ENCODE measurements at places on chromosomes 2 and 18.

DNA sequence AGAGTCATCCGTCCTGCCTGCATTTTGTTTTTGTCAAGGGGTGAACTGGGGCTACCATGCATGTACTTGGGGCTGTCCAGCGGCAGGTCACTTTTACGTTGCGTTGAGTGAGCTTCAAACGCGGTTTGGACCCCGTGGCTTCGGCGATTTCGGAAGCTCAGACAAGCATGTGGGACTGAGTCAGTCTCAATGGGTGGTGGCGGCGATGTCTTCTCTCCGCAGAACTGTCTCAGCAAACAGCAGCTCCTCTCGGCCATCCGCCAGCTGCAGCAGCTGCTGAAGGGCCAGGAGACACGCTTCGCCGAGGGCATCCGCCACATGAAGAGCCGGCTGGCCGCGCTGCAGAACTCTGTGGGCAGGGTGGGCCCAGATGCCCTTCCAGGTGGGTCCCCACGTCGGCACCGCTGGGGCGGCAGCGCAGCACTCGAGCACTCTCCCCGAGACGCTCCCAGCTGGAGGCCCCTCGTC lies 21.3 kb downstream of the FBLN7 start:
- no peak for DNase-seq

DNA sequence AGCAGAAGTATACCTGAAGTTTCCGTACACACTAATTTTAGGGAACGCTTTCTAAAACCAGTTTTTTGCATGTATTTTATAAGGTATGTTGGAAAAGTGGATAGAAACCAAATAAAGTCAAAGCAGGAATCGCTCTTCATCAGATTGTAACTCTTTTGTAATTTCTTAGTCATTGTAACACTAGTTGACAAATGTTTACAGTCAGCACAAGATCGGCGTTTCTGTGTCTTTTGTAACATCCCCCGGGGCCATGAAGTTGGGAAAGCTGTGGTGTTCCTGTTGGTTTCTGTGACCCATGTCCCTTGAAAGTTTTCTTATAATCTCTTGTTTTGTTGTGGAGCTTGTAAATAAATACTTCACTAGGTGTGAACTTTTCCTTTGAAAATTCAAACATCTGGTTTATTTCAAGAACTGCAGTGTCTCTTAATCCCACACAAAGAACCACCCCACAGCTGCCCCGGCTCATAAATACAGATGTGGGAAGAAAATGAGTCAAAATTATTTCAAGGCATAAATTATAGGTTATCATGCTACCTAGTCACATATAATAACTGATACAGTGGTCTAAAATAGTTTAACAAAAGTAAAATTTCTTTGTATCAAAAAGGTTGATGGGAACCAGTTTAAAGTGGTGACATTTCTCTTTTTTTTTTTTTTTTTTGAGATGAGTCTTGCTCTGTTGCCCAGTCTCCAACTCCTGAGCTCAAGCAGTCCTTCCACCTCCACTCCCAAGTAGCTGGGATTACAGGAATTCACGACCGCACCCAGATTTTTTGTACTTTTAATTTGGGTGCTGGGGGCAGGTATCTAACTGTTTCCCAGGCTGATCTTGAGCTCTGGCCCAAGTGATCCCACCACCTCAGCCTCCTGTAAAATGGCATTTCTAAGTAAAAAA lies 751 bp upstream of the NMI start:
- DNase-seq: no peak

GRCh38 chr18:57428221-57429150 lies 6.7 kb upstream of the ONECUT2 start:
- DNase-seq: no peak

GRCh38 chr2:44770221-44771195 lies 171.0 kb upstream of the SIX3 start:
- DNase-seq: no peak

- no peak for DNase-seq
Measured at GRCh38 chr2:45726188-45726587, 74.7 kb downstream of the PRKCE start.

DNA sequence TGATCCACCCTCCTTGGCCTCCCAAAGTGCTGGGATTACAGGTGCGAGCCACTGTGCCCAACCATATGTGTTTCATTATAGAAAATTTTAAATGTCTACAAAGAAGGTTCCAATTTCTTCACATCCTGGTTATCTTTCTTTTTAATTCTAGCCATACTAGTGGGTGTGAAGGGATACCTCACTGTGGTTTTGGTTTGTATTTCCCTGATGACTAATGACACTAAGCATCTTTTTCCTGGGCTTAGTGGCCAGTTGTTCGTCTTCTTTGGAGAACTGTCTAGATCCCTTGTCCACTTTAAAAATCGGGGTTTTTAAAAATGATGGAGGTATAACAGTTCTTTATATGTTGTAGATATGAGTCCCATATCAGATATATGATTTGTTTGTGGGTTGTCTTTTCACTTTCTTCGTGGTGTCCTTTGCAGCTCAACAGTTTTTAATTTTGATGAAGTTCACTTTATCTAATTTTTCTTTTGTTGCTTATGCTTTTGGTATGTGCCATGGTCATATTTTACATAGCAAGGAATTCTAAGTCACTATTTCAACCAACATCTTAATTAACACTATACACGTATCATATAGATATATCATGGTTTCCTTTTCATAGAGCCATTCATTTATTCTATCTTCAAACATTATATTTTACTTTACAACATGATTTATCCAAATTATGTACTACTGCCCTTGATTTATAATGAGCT lies 135.0 kb upstream of the RIOK3 start:
- DNase-seq: no peak

- no peak for DNase-seq
Measured at GRCh38 chr2:12953596-12953995, 236.9 kb downstream of the TRIB2 start.

GRCh38 chr2:40639320-40639719 lies 187.4 kb upstream of the SLC8A1 start:
- no peak for DNase-seq

DNA sequence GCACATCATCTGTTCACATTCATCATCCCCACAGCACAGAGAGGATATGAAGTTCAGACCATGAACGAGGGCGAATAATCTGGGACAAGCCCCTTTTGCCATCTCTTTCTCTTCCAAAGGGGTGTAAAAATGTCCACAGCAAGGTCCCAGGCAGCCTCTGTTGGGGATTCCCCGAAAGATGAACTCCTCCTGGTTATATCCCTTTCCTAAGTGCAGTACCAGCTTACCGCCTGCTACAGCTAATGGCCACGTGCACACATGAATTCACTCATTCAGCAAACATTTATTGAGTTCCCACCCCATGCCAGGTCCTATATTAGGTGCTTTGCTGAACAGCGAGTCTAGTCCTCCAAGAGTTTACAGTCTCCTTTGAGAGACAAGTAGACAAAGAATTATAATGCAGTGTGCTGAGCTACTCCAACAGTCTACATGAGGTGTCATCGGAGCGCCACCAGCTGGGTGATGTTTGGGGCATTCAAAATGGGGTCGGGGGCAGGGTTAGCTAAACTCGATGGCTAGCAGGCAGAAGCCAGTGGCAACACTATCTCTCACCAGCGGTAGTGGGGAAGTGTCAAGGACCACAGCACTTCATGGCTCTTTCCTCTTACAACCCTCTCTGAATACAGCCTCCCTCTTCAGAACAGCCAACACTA lies 228.9 kb downstream of the TMEM163 start:
- DNase-seq: no peak

GRCh38 chr18:63518178-63519012 lies 23.8 kb upstream of the SERPINB12 start:
- DNase-seq: no peak

DNA sequence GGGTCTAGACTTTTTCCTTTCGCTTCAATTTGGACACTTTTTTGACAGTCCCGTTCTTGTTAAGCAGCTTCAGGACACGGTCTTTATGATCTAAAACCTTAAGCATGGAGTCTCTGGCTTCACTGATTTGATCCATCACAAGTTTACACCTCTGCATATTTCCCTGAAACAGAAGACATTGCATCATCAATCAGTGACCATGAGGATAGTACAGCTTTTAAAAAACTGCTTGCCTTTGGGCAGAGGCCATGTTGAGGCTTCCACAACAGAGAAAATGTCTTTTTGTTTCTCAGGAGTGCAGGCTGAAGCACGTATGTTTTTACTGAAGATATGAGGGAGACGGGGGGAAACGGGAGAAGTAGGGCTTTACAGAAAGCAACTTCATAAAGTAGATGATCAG lies 56.2 kb upstream of the AMMECR1L start:
- DNase-seq: no peak

DNA sequence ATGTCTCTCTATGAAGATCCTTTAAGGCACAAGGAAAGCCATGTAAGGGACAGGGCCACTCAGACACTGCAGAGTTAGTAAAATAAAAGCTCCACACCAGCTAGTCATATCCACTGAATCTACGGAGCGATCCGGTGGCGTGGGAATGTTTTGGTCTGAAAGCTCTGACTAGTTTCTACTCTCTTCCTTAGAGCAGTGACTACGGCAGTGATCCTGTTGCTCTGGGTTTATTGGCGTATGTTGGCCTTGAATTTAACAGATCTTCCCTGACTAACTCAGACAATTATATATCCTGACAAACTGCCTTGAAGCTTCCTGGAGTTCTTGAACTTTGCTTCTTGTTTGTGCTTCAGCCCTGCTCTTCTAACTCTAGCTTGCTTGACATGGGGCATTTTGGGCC lies 115.3 kb upstream of the FZD5 start:
- no peak for DNase-seq

- DNase-seq: no peak
Measured at GRCh38 chr2:134142341-134142738, 111.5 kb upstream of the MGAT5 start.

GRCh38 chr2:133685636-133686215 lies 117.5 kb upstream of the NCKAP5 start:
- no peak for DNase-seq

DNA sequence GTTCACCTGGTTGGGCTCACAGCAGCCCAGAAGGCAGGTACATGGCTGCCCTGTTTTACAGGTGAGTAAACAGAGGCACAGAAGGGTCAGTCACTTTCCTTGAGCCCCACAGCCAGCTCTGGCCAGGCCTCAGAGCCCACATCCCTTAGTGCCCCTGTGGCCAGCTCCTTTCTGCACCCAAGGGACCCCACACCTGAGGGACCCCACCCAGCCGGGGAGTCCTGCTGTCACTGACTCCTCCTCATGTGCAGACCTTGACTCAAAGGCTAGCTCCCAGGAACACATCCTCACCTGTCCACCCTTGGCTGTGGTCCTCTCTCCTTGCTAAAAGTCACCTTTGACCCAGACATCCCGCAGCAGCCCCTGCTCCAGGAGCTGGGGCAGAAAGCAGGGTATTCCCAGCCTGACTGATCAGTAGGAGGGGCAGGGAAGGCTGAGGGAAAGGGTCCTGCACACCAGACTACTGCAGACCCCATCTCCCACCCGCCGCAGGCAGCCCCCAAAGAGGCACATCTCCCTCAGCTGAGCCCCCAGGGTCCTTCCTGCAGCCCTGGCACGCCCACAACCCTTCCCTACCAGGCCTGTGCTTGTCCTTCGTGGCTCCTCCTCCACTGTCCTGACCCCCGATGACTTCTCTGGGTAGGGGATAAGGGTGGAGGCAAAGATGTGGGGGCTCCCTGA lies 9.8 kb upstream of the ARHGEF4 start:
- DNase-seq: no peak

DNA sequence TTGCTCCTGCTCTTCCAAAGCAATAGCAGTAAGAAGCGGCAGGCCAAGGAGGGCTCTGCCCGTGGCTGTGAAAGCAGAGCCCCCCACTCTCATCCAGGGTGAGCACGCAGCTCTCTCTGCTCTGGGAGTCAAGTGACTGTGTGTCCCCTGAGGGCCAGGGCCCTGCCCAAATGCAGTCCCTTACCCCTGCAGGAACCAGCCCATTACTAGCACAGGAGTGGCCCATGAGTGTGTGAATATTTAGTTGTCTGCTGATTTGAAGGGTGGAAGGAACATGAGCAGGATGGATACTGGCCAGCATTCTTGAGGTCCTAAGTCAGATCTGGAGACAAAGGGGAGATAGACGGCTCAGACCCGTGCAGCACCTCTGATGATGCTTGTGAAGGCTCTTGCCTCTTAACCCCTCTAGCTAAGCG lies 69.7 kb upstream of the FOSL2 start:
- no peak for DNase-seq

DNA sequence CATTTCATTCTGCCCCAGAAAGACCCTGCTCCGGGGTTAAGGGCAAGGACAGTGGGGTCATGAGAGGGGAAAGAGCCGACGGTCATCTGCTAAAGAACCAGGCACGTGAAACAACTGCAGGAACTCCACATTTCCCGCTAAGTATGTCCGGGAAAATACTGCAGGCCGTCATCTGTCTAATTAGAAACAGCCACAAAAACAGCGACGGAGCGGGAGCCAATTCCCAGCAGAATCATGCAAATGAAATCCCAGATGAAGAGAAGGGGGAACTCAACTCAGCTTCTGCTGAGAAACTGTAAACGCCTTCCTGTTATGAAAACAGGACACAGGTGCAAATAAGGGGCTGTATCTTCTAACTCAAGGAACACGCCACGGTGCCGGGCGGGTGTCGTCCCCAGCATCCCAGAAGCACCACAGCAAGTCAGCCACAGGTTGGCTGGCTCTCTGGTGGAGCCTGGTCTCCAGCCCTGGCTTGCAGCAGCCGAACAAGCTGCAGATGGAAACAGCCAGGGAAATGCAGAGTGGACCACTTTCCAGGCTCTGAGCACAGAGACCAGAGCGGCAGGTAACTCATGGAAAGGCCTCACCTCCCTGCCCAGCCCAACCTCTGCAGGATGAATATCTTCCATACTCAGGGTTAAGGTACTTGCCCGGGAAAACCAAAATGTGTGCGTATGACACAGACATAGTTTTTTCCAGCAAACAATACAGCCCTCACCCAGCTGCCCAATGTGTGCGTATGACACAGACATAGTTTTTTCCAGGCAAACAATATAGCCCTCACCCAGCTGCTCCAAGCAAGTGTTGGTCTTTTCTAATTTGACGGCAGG lies 28.9 kb downstream of the PXDN start:
- DNase-seq: no peak

DNA sequence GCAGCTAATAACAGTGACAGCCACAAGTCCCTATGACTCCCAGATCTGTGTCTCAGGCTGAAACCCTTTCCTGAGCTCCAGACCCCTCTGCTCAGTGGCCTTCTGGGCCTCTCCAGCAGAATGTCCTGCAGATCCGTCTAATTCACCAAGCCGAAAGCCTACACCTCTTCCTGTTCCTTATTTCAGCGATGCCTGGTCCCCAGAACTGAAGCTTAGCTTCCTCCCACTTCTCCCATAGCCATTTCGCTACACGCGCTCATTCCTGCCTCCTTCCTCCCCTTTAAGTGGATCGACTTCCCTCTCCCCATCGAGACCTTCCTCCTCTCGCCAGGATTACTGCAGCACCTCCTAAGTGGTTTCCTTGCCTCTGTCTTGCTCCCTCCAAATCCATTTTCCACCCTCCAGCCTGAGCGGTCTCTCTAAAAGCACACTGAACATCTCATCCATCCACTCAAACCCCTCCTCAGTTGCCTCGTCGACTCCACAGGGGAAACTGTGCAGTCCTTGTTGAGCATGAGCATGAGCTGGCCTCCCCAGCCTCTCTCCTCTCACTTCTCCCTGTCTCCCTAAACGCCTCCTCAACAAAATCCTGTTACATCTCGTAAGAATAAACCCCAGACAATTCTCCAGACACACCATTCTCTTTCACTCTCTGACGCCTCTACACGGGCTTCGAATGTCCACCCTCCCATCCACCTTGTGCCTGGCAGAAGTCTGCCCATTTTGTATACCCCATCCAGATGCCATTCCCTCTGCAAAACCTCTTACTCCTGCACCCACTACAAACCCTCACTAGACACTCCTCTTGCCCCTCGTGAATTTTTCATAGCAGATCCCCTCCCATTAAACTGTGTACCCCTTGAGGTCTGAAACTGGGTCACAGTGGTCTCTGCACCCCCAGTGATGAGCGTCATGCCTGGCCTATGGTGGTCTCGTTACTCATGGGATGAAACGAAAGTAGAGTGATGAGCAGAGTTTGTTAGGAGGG lies 232.6 kb downstream of the ATAD2B start:
- no peak for DNase-seq

GRCh38 chr2:145909766-145910165 lies 1389.8 kb upstream of the ZEB2 start:
- DNase-seq: no peak

Data from stimulated activated CD4-positive, alpha-beta T cell treated with anti-CD3 and anti-CD28 coated beads, Interleukin-15, amount 100 ng/mL, for 1 hour (primary cell).